CD8-positive, alpha-beta T cell (primary cell): ENCODE measurements at places on chromosomes 3 and 15.

DNA sequence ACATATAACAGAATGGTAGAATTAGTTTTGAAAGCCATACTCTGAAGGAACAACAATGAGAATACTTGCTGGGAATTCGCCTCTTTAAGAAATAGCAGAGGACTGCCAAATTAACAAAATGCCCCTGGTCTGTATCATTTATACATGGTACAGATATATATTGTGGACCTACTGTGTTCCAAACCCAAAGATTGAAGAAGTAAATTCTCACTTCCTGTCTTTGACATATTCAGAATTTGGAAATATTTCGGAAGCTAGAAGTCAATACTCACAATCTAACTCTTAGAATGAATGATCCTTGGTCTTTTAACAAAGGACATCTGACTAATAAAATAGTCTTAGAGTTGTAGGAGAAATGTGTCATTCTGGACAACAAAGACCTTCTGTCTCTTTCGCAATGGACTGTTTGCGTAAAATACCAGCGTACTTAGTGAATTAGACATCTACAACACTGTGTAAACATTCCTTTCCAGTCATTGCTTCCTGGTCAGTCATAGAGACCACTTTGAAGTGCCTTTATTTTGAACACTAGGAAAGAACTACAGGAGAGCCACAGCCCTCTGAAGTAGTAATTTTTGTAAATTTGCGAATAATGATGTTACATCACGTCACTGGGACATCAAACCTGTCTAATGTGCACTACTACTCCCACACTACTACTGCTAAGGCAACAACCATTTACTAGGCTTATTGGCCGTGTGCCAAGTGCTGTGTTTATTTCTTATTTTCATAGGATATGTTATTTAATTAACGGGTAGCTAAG lies 68.0 kb downstream of the CHL1 start:
- no peak for DNase-seq

GRCh38 chr3:117084277-117084676 lies 374.7 kb downstream of the TUSC7 start:
- no peak for DNase-seq

GRCh38 chr15:98103570-98103969 lies 143.1 kb downstream of the ARRDC4 start:
- no peak for DNase-seq

GRCh38 chr3:197736010-197736490 lies 654 bp downstream of the RUBCN start:
- peak; percentile 14 for DNase-seq

DNA sequence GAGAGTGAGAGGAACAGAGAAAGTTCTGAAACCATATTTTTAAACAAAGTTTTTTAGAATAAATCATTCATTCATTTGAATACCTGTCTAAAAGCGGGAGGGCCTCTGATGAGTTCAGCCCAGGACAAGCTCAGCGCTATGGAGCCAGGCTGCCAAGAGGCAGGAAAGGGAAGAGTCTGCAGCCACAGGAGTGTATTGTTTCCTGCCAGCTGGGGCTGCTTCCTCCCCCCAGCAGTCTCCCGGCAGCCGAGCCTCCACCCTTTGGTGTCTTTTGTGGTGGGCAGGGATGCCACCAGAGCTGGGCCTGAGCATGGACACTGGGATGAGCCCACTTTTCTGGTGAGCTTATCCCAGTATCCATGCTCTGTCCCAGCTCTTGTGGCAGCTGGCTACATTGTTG lies 199.5 kb upstream of the TPRG1 start:
- no peak for DNase-seq

GRCh38 chr3:177361081-177361938 lies 164.0 kb upstream of the TBL1XR1 start:
- no peak for DNase-seq

- DNase-seq: no peak
Observed at GRCh38 chr15:80861731-80862170, 82.6 kb downstream of the CEMIP start.

DNA sequence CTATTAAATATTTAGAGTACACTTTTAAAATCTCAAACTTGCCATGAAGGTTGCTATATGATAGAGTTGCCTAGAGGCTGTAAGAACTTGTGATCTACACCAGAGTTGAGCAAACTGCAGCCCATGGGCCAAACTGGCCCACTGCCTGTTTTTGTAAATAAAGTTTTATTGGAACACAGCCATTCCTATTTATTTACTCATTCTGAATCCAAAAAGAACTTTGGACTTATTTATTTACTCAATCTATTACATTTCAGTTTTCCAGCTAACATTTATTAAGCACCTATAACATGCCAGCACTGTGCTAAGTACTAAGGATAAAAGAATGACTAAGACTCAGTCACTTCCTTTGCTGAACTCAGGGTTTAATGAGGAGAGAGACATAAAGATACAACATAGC lies 403.6 kb downstream of the ERC2 start:
- DNase-seq: no peak

DNA sequence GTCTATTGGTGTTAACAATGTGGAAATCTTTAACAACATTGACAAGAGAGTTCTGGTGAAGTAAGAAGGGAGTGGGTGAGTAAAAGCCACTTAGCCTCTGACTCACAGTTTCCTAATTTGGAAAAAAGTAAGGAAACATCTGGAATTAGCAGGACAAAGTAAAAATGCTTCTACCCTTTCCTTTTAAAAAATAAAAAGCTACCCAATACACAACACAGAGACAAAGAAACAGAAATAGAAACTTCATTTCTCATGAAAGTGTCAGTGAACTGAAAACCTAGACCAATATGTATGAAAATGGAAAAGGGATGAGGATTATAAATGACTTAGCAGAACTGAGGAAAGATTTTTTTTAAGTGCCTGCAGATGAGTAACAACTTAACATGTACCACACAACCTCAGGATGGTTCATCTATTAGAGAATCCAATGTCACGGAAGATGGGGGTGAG lies 65.4 kb downstream of the SSR3 start:
- no peak for DNase-seq

GRCh38 chr15:65334586-65335231 lies 30.2 kb downstream of the RNU5B-1 start:
- DNase-seq: no peak

- no peak for DNase-seq
Observed at GRCh38 chr3:48881006-48881405, 17.7 kb downstream of the SLC25A20 start.

GRCh38 chr15:26438316-26438715 lies 334.6 kb downstream of the GABRB3 start:
- no peak for DNase-seq

- DNase-seq: no peak
Observed at GRCh38 chr3:94137377-94137776, 74.5 kb downstream of the NSUN3 start.

DNA sequence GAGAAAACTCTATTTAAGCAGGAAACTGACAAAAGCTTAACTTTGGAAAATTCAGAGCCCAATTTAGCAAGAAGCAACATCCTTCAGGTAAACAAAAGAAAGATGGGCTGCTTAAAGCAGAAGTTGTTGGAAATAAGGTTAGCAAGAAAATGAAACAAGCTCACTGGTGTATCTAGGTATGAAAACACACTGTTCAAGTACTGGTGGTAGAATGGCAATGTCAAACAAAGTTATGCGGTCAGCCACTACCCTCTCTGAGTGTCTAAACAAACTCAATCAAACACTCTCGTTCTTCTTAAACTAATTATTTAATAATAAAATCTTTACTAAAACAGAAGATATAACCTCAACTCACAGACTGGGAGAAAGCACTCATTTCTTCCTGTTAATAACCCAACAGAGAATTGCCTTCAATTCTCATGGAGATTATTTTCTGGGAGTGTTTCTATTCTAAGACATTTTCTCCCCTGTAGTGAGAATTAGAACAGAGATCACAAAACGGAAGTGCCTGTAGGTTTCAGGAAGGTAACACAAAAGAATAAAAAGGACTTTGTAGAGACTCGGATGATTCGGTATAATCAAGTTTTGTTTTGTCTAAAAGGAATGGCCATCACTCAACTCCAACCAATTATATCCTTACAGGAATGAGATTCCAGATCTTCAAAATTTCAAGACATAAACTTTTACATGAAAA lies 28.9 kb downstream of the PRICKLE2 start:
- DNase-seq: no peak

GRCh38 chr3:45209526-45209925 lies 16.6 kb downstream of the TMEM158 start:
- no peak for DNase-seq

GRCh38 chr3:14605067-14605466 lies 46.5 kb upstream of the CCDC174 start:
- no peak for DNase-seq

GRCh38 chr15:57875347-57875746 lies 168.8 kb downstream of the POLR2M start:
- no peak for DNase-seq

GRCh38 chr3:61701011-61701410 lies 139.6 kb downstream of the PTPRG start:
- no peak for DNase-seq

DNA sequence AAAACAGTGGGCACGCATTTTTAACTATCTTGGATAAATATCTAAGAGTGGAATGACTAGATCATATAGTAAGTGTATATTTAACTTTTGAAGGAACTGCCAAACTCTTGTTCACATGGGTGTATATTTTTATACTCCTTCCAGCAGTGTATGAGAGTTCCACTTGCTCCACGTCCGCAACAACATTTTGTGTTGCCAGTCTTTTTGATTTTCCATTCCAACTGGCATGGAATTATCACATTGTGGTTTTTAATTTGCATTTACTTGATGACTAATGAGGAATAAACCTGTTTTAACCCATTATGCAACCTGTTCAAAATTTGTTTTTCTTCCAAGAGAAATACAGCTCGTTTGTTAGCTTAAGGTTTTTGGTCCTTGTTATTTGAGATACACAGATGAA lies 51.6 kb downstream of the ZNF621 start:
- no peak for DNase-seq

- no peak for DNase-seq
Observed at GRCh38 chr3:113153499-113154107, 57.8 kb upstream of the BOC start.

- no peak for DNase-seq
Observed at GRCh38 chr3:177331203-177331835, 134.0 kb upstream of the TBL1XR1 start.

GRCh38 chr3:187212705-187213104 lies 15.4 kb downstream of the RTP1 start:
- DNase-seq: no peak

GRCh38 chr3:23800731-23801130 lies 5.0 kb upstream of the UBE2E1 start:
- peak; percentile 9 for DNase-seq

- DNase-seq: no peak
Observed at GRCh38 chr3:147422601-147423536, 13.7 kb downstream of the ZIC1 start.

- DNase-seq: no peak
Observed at GRCh38 chr15:38217788-38218609, 34.6 kb upstream of the SPRED1 start.

DNA sequence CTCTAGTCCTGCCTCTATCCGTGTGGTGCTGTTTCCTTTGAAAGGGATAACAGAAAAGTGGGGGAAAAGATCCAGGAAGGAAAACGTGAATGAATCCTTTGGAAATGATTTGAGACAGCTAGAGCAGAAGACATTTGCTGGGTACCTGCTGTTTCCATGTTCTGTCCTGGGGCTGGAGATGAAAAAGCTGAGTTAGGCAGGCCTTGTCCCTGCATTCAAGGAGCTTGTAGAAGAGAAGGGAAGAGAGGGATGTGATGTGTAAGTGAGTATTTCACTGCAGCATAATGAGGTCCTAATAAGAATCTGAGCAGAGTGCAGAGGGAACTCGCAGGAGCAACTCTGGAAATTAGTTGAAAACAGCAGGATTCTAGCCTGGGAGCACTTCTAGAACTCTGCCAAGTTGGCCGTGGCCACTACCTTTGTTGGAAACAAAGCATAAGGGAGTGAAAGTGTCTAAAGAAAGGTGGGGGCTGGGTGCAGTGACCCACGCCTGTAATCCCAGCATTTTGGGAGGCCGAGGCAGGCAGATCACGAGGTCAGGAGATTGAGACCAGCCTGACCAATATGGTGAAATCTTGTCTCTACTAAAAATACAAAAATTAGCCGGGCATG lies 13.8 kb upstream of the SEMA4B start:
- DNase-seq: no peak

- no peak for DNase-seq
Observed at GRCh38 chr15:48924528-48925393, 39.0 kb downstream of the SHC4 start.

DNA sequence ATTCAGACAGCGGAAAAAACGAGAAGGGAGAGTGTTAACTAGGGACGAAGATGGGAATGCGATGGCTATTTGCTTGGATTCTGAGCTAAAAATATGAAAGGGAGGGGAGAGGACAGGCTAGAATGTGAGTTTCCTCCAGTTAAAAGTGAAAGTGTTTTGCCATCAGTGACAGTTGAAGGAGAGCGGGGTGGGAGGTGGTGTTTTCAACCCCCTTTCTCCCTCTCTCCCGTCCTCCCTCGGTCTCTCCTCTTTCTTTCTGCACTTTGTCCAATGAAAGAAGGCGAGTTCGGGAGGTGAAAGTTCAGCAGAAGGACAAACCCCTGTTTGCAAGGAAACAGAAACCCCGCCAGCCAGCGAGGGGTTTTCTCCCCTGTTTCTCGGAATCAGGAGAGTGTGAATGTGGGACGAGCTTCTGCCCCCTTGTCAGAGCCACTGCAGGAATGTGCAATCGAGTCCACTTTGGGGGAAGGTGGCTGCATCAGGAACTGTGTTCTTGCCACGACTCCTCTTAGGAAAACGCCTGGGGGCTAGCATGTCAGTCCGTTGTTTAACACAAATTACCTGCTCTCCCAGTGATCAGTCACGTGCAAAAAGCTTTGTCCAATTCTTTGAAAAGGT lies 975 bp upstream of the FOXP1 start:
- peak; percentile 3 for DNase-seq

DNA sequence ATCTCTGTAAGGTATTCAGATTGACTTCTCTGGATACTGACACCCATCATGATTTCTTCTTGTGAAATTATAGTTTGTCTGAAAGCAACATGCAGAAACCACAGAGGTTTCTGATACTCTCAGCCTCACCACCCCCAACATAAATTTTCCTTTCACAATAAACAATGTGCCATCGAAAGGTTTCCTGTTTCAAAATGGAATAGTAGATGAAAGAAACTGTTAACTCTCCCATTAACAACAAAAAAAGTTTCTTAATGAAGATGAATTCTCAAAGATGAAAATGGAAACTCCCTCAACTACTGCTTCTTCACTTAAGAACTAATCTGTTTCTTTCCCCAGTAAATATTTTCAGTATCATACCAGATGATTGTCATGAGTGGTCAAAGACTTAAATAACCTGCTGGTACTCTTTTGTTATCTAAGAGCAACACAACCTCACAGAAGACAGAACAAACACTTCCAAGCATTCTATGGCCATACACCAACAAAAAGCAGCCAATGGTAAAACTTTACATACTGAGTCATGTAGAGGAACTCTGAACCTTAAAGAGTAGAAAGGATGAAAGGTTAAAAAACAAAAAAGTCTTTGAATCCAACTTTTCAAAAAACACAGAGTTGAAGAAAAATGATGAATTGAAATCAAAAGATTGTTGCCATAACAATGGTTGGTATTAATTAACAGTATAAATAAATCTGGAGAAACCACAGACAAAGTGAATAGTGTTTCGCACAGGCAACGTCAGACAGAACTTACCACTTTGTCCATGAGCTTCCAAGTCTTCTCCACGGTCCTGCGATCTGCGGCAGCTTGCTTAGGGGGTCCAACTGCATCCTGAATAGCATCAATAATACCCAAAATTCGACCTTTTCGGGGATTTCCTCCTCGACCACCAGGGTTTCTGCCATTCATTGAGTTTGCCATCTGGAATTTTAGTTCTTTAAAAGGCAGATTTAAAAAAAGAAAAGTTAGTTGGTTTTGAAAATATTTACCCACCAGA lies 1.9 kb downstream of the CBLB start:
- DNase-seq: peak; percentile 24

- DNase-seq: no peak
Observed at GRCh38 chr3:122519693-122520092, 5.0 kb upstream of the KPNA1 start.
